ENCODE measurements at places on chromosomes 3 and 15.

DNA sequence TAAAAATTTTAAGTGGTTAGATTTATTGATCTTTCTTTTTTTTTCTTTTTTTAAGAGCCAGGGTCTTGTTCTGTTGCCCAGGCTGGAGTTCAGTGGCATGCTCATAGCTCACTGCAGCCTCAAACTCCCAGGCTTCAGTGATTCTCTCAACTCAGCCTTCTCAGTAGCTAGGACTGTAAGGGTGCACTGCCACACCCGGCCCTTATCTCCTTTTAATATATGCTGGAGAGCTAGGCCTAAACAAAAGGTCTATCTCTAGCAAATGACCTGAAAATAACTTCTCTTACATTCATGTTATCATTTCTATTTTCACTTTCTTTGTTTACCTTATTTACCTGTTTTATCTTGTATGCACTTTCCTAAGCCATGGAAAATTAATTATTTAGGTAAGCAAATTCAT lies 35.2 kb upstream of the MELTF start:
- no peak for DNase-seq

DNA sequence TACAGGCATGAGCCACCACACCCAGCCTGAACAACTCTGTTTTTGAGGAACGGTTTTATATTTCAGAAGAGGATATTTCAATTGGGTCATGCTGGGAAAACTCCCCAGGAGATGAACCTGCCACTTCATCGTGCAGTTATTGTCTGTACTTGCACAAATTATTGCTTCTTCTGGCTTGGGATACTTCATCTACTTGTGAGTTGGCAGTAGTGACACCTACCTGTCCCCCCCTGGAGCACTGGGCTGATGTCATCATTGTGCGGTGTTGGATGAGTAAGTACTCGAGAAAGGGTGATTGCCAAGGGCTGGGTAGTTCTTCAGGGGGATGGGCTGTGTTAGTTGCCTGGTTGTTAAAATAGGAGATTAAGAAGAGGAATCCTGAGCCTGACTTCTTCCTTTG lies 85.1 kb upstream of the SAMMSON start:
- DNase-seq, result peak; percentile 83

DNA sequence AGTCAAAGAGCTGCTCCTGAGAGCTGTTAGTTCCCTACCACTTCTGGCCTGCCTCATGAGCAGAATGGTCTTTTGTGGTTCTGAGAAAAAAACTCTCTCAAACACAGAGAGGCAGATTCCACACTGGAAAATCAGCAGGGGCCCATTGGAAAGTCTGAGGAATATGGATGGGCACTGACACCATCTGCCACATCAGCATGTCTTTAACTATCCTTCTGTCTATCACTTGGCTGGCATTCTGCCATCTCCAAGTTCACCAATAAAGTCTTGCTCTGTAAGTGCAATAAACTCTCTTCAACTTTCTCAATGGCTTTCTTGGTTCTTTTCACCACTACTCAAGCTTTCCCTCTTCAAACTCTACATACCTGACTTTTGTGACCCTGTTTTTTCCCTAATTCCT lies 101.3 kb upstream of the GALNT15 start:
- no peak for DNase-seq

- DNase-seq, result peak; percentile 55
These were observed 6.8 kb downstream of the STOML1 start for GRCh38 chr15:73985101-73985873.

DNA sequence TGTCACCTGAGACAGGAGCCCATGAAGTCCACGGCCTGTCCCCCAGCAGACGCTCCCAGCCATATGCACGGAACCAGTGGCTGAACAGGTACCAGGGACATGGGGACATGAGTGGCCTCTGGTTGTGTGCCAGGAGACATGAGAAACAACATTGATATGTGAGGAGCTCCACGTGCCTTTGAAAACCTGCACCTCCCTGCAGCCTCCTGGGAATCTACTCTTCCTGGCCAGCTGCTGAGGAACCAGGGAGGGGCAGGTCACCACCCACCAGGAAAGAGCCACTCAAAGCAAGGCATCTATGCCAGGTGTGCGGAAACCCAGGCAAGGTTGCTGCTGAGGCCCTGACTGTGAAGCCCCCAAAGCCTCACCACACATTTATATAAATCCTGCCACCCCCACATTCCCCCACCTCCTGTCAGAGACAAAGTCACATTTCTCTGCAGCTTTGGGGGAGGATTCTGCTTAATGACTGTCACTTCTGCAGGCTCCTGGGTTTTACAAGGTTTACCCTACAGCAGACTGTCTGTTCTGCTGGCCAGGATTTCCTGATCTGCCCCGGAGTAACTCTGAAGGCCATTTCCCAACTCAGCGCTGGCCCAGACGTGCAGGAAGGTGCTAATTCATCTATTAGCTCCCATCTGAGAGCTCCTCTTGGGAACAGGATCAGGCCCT lies 110.8 kb downstream of the ADCY5 start:
- DNase-seq, result no peak

DNA sequence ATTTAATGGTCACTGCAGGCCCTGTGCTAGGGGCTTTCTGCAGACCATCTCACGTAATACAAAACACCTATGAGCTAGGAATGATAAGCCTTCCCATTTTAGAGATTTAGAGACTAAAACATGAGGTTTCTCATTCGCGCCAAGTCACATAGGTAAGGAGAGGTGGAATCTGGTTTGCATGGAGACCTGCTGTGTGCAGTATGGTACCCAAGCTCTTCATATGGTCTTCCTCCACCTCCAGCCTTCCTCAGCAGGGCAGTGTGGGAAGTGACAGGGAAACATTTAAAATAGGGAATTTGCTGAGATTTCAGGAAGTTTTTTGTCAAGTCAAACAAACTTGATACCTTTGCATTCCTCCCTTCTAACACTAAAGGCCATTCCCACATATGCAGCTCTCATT lies 337.6 kb downstream of the IL20RB start:
- no peak for DNase-seq

GRCh38 chr3:177452831-177453450 lies 255.7 kb upstream of the TBL1XR1 start:
- DNase-seq, result no peak

DNA sequence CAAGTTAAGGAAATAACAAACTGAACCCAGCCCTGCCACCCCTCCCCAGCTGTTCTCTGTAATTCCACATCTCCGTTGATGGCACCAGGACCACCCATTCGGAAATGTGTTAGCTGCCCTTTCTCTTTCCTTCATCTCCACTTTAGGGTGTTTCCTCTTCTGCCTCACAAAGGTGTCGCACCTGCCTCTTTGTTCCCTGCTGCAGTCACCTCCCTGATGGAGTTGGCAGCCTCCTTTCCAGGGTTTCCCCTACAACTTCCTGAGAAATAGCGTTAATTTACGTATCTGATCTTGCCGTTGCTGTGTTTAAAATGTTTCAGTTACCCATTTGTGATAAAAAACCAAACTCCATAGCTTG lies 57.3 kb downstream of the GPR171 start:
- no peak for DNase-seq

DNA sequence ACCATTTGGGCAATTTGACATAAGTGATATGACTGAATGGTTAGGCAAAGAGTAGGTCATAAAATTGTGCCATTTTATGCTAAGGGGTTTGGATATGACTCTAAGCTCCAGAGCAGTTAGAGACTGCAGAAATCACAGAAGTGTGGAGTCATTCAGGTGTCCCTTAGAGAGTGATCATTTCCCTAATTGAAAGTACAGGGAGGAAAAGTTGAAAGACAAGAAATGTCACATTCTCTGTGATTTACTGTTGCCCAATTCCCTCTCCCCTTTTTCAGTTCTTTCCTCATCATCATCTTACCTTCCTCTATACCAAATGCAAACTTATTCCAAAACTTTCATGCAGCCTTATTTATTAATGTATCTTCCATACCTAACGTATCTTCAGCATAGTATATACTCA lies 2.7 kb upstream of the GOLGB1 start:
- DNase-seq, result no peak

Measured in RCC 7860 (cell line).